Activated T-cell treated with anti-CD3 and anti-CD28 coated beads, Interleukin-2, amount 50 U/mL, for 72 hours (primary cell): ENCODE measurements at places on chromosomes 5 and 9.

DNA sequence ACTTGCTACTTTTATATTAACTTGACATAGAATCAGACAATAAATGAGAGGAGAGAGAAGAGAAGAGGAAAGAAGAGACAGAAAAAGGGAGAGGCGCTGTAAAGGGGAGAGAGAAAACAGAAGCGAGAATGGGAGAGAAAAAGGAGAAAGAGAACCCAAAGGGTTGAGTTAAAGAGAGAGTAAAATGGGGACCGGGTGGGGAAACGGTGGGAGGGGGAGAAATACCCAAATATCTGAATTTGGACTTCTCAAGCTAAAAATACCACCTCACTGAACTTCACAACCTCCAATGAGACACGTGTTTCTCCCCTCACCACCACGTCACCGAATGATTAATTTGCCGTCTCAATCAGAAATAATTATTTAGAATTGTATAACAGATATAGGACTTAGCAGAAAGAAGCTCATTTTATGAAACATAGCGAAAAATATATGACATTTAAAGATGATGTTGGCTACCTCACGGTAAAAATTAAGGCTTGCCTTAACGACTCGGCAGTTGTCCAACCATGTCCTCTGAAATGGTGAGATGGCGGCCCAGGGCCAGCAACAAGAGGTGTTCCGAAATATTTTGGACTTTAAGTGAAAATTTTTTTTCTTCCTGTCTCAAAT lies 204.1 kb downstream of the MEF2C start:
- no peak for DNase-seq

DNA sequence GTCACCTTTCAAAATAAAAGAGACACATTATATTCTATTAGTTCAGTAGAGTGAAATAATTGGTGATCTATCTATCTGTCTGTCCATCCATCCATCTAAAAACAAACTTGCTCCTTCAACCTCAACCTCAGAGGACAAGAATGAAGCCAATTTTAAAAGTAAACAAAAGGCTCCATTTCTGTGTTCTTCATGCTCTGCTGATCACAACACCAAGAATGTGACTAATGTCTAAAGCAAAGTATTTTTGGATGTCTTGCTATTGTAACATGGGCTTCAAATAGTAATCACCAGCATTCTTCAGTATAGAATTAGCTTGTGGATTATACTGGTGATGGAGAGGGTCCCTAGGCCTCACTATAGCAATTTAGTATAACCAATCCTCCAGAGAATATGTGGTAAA lies 1304.4 kb downstream of the MAT2B start:
- no peak for DNase-seq

DNA sequence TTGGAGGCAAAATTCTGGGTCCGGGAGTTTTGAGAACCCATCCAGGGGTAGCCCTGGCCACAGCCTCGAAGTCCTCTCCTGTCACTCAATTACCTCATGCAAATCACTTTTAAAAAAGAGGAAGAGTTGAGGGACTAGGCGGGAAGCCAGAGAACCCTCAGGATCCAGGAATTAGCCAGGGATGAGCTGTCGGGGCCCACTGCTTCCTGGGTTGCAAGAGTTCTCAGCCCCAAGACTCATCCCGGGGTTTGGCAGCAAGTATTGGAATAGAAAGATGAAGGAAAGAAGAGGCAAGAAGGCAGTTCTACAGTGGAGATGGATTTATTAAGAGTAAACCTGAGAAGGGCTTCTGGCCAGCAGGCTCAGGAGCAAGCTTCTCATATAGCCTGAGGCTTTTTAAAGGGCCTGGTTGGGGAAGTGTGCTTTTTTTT lies 25.6 kb downstream of the C9orf50 start:
- DNase-seq = no peak

DNA sequence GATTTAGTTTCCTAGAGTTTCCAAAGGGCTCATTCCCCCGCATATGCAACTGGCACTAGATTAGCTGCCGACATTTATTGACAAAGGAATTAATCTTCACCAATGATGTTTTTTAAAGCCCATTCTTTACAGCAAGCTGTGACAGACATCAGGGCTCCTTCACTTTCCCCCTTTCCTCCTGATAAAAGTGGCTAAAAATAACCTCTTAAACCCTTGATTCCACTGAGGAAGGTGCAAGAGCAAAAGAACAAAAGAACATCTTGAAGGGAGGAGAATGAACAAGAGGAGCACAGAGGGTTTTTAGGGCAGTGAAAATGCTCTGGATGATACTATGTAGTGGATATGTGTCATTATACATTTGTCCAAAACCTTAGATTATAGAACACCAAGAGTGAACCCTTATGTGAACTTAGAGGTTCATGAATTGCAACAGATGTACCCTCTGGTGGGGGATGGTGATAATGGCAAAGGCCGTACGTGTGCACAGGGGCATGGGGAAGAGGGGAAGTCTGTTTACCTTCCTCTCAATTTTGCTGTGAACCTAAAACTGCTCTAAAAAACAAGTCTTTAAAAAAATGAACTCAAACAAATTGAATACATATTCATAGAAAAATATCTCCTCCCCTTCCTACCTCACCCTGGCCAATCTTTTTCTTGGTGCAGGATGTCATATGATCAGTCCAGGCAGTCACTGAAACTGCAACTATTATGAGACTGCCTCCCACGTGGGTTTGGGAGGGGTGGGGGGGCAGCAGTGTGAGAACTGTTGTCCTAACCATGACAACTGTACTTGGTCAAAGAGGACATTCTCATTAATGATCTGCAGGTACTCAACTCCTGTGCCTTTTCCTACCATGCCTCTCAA lies 83.0 kb downstream of the MARCHF3 start:
- DNase-seq = no peak

- peak; percentile 63 for DNase-seq
Observed at GRCh38 chr5:180860273-180860886, 696 bp downstream of the ZFP62 start.

DNA sequence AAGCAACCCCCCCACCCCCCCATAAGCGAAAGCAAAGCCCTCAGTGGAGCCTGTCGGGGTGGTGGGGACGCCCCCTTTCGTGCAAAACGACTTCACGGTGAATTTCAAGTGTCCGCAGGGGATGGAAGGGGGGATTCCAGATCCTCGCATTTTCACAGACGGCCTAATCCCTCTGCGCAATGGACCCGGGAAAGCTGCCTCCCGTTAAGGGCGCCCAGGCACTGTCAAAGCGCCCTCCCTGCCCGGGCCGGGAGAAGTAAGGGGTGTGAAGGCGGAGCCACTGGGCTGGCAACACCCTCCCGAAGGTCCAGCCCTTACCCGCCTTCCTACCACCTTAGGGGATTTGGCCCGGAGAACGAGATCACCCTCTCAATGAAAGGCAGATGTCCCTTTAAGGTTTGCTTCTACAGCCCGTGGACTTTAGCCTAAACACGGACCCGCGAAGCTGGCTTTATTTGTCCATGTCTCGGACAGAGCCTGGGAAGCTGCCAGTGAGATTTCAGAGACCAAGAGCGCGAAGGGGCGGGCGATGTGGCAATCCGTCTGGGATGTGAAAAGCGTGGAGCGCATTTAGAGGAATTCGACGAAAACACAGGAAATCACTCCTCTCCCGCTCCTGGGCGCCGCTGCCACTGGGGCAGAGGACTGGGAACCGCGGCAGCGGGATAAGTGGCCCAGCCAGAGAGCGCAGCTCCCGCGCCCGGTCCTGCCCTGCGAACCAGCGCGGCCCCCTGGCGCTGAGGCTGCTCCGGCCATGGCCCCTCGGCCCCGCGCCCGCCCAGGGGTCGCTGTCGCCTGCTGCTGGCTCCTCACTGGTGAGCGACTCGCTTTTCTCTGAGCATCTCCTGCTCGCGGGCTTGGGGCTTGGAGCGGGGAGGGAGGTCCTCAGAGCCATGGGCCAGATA lies at the start of the genes ITGA1 and PELO:
TSS of gene ITGA1 (plus strand) at position 317 of the 905 bp plus-strand sequence. CDS start at position 755, 438 bp downstream.
TSS of gene PELO (plus strand) at position 317 of the 905 bp plus-strand sequence. CDS start 12,479 bp downstream, outside the sequence.
- peak; percentile 58 for DNase-seq

GRCh38 chr9:18896531-18897179 lies 136.4 kb downstream of the SAXO1 start:
- no peak for DNase-seq

DNA sequence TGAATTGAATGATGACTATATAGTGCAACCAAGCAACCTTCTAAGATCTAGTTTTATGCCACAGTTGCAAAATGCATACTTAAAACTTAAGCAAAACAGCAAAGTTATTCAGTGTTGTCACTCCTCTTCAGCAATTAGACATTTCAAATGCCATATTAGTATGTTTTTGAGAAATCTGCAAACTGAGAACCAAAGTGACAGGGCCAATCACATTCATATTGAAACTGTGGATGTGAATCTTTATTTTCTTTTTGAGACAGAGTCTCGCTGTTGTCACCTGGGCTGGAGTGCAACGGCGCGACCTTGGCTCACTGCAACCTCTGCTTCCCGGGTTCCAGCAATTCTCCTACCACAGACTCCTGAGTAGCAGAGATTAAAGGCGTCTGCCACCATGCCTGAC lies 249.2 kb upstream of the EFNA5 start:
- peak; percentile 22 for DNase-seq

GRCh38 chr9:29616844-29617243 lies 2043.6 kb upstream of the C9orf72 start:
- no peak for DNase-seq
